ENCODE measurements at places on chromosomes 13 and 19.

DNA sequence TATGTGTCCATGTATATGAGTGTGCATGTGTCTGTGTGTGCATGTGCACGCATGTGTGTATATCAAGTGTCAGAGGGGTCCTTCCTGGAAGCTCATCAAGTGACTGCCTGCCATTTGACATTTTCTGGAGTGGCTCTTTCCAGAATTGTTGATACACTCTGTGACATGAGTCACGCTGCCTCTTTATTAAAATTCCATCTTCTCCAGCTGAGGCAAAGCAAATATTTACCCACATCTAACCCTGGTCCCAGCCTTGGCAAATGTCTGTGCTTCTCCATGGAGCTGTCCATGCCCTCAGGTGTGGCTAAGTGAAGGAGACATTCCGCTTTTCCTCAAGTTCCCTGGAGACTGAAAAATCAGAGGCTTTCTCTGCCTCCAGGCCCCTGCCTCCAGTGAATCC lies 88.2 kb upstream of the MBNL2 start:
- DNase-seq: no peak

DNA sequence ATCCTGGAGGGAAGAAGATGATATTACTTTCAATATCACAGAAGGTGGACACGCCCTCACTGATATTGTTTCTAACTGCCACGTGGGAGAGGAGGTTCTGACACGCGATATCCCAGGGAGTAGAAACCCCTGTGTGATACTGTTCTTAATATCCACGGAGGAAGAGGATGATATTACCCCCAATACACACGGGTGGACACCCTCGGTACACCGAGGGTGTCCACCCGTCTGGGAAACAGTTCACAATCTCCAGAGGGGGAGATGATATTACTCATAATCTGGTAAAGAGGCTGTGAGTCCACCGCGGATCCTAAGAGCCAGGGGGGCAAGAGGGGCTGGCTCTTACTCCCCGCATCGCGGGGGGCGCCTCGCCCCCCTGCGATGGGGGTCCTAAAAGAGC lies 29.7 kb upstream of the RGCC start:
- DNase-seq: no peak

DNA sequence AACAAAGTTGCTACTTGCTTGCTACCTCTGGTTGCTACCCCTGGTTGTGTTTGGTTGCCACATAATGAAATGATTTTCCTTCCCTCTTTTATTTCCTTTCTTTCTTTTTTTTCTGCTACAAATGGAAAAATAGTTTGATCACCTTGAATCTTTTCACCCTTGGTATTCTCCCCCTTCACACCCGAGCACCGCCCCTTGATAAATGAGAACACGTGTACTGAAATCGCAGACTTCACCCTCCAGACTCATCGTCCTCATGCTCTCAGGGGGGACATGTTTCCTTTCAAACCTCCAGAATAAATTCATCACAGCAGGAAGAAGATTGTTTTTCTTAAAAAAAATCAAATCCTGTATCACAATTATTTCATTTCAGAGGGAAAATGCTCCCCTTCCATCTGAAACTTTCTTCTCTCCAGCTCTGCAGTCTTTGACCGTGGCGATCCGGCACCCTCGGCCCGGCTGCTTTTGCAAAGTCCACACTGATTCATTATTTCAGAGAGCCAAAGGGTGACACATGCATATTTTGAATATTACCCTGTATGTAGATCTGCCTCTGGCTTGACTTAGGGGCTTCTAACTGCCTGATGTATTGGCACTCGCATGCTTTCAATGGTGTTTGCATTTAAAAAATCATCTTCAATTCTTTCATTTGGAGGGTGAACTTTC lies 222.6 kb upstream of the MAB21L1 start:
- DNase-seq: no peak

DNA sequence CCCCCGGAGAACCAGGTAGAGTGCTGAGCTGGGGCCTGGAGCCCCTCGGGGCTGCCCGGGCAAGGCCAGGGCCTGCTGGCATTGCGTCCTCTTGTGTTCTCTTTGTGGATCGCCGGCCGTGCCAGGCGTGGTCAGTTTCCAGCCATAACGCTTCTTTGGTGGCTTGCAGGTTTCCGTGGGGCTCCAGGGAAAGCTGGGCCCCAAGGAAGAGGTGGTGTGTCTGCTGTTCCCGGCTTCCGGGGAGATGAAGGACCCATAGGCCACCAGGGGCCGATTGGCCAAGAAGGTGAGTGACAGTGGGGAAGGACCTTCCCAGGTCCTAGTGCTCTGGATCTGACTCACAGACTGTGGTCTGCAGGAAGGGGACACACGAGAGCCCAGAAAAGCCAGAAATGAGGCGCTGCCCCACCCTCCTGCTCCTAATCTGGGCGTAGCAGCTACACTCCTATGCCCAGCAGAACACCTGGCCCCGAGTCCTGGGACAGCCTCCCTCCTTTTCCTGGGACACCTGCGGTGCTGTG lies 57.5 kb downstream of the RAB20 start:
- DNase-seq: no peak

- no peak for DNase-seq
Measured at GRCh38 chr13:99027661-99028425, 50.0 kb upstream of the DOCK9 start.
